ENCODE measurements at places on chromosomes 11 and 22. TPM values are rescaled to one million over a fixed set of nuclear protein-coding genes. Genes with fewer than 3 reads are reported as not detected.

DNA sequence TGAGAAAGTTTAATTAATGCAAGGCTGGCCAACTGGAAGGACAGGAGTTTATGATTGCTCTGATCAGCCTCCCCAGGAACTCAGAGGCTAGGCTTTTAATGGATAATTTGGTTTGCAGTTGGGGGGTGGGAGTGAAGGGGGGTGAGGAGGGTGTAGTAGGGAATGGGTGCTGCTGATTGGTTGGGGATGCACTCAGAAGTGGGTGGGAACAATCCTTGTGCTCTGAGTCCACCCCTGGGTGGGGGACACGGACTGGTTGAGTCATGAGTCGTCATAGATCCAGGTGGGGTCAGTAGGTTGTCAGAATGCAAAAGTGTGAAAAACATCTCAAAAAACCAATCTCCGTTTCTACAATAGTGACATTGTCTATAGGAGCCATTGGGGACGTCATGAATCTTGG lies 20.9 kb upstream of the CYB5R3 start:
- no peak for DNase-seq

- no peak for DNase-seq
These were observed 80.4 kb upstream of the KCNQ1OT1 start for GRCh38 chr11:2779981-2780849.

DNA sequence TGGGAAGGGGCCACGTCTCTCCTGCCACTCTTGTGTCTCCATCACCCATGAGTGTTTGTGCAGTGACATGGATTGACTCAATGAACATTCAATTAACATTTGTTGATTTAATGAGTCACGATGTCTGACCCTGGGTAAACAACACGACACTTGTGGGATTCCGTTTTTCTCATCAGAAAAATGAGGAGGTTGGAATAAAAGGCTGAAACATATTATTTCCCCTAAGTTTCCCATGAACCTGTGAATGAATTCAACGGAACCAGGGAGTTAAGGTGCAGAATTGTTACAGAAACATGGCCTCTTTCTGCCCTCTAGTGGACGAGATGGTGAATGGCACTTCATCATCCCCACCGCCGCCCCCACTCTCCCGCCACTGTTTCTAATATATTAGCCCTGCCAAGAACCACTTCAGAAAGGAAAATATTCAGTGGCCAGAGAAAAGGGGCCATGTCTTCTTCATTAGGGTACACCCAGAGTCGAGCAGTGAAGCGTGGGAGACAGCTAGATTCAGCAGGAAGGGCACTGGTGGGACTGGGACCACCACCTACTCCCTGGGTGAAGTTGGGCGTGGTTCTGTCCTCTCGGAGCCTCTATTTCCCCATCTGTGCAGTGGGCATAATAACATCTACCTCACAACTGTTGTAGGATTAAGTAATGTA lies 46.3 kb upstream of the SYT13 start:
- no peak for DNase-seq

DNA sequence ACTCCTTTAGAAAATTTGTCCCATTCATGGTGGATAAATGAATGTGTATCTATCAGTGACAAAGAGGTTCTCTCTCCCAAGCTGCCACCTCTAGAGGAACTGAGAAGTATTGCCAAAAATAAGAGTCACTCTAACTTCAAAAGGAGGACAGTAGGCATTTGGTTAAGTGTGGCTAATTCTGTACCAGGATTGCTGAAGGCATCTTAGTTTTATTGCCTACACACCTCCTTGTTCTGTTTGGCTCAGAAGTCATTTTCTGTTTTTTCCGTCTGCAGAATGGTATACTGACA lies 189.0 kb upstream of the MPPED2 start:
- no peak for DNase-seq

APLP2 gene
- 25.9 TPM for total RNA-seq
